ENCODE measurements at places on chromosomes 13 and 19. TPM values are rescaled to one million over a fixed set of nuclear protein-coding genes. Genes with fewer than 3 reads are reported as not detected.

DNA sequence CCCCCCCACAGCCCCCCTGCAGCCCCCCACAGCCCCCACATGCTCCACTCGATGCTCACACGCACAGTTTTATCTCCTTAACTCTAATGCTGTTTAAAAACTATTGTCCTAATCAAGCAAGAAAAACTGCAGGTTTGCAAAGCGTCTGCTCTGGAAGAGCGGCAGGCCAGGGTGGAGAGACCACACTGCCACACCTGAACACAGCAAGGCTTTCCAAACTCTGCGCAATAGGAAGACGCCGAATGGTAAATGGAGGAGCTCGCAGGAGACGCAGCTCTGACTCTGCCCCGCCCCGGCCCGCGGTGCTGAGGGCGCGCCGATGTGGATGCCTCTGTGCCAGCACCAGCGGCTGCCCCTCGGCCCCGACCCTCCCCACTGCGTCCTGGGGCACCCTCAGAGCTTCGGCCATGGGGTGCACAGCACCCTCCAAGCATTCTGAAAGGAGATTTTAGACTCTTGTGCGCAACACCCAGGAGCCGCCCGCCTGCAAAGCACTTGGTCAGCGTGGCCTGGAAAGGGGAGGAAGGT, 32.4 kb downstream of the RASA3 start:
- peak; percentile 37 for DNase-seq

DNA sequence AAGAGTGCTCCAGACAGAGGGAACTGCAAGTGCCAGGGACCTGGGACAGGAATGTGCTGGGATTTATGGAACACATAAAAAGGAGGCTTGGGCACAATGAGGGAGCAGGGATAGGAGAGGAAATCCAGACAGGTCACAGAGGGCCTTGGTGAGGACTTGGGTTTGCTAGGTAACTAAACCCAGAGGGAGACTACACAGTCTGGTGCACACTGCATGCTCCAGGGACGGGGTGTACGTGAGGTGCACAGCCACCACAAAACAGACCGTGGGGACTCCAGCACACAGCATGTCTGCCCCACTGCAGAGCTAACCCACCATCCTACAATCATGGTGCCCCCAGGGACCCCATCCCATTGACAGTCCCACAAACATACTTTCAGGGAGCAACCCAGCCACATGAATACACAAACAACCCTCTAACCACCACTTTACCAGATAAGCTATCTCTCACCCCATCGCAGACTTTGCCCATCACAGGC, 5.5 kb upstream of the ZFP36 start:
- DNase-seq = peak; percentile 15

- no peak for DNase-seq
Observed at GRCh38 chr13:96652506-96652905, 341.8 kb downstream of the OXGR1 start.

- DNase-seq = peak; percentile 63
Observed at GRCh38 chr19:2273356-2274184, 8.4 kb downstream of the PEAK3 start.

DNA sequence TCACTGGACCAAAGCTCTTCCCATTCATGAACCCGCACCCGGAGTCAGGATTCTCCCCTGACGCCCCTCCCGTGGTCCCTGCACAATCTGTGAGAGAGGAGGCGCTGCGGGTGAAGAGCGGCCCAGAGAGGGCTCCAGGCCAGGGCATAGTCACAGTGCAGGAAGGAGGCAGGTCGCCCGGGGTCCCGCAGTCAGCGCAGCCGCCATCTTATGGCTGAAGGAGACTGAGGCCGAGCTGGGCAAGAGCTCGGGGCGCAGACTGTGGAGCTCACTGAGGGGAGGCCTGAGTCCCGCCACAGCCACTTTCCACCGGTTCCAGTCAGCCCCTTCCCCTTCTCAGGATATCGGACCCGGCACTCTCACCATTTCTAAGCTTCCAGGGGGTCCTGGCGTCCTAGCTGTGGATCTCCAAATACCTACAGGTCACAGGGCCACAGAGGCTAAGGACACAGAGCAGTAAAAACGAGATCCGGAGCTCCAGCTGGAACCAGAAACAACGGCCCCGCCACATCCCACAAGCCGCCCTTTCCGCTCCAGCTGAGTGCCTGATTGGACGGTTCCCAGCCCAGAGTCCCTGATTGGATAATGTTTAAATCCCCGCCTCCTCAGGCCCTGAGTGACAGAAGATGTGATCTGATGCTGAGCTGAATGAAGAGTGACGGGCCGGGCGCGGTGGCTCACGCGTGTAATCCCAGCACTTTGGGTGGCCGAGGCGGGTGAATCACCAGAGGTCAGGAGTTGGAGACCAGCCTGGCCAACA, at the start of gene ZNF99:
Gene ZNF99 (minus strand): TSS at position 501 of the 760 bp plus-strand sequence. CDS start 135 bp downstream, at position 366.
- peak; percentile 38 for DNase-seq

Gene PLPPR3
- 54.5 TPM for total RNA-seq

Gene MEDAG
- not detected for total RNA-seq

Gene ZNF569
- total RNA-seq = 17.4 TPM
